ENCODE measurements at places on chromosomes 1 and 21. TPM values are rescaled to one million over a fixed set of nuclear protein-coding genes. Genes with fewer than 3 reads are reported as not detected.

- DNase-seq, result no peak
Observed at GRCh38 chr1:214416858-214417257, 134.5 kb downstream of the PTPN14 start.

GRCh38 chr1:168390271-168390670, 109.6 kb downstream of the TBX19 start:
- DNase-seq, result peak; percentile 61

DNA sequence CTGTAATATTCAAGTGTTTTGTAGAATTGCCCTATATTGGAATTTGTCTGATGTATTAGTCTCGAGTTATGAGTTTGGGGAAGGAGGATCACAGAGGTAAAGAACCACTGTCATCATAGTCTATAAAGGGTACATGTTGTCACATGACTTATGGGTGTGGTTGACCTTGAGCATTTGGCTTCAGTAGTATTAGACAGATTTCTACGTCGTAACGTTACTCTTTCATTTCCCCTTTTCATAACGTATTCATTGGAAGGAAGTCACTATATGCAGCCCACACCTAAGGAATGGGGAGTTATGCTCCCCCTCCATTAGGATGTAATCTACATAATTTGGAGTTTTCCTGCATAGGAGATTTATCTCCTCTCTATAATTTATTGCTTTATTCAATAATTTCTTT, 110.1 kb upstream of the VAV3 start:
- no peak for DNase-seq

DNA sequence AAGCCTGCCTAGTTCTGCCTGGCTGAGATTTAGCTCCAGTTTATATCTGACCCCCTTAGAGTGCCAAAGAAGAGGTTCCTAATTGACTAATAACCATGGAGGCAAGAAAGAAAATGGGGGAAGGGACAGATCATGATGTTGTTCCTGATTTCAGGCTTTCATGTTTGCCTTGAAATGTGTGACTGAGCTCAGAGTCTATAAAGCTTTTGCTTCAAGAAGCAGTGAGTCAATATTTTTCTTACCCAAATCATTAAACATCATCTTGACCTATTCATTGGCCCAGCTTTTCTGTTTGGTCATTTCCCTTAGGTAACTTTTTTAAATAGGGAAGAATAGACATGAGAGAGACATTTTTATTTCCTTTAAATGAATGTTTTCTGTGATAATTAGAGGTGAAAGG, 55.9 kb downstream of the HHAT start:
- no peak for DNase-seq

DNA sequence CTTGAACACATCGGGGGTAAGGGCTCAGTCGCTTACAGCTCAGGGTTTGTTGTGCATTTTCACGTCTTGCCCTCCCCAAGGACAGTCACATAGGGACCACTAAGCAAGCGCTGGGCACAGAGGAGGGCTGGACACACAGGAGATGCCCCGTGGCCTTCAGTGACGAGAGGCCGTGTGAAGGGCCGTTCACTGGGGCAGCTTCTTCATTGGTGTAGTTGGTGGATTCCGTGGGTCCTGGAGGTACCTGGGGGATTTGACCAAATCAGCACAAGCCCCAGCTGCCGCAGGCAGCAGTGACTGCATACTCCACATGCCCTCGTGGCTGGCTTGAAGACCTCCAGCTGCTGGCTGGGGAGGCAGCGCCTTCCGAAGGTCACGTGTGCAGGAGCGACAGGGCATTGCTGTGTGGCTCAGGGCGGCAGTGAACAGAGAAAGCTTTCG, 100.8 kb upstream of the C1orf174 start:
- no peak for DNase-seq

DNA sequence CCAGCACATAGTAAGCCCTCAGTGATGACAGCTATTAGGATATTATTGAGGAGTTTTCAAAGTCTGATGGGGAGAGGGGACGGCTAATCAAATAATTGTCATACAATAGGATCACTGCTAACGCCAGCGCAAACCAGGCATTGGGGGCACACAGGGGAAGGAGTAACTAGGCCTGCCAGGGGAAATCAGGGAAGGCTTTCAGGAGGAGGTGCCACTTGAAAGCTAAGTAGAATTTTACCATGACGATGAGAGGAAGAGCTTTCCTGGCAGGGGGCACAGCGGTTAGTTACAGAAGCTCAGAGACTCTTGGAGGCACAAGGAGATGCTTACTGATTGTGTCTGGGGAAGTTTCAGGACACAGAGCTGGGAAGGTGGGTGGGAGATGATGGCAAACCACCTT, 47.2 kb upstream of the LAPTM5 start:
- DNase-seq, result no peak

DNA sequence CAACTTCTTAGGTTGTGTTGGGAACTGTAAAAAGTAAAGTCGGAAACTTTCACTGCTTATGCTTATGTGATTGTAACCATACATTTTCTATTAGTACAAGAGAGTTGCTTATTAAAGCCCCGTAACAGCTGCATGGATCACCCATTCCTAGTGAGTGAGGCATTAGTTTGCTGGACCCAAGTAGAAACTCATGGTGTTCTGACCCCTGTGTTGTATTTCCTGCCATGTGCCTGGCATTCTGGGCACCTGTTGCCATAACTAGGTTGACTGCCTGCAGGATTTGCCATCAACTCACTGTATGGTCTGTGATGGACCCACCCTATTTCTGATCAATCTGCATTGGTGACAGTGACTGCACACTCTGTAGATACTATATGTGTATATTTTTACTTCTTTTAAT, 173.0 kb downstream of the PGBD5 start:
- DNase-seq, result no peak

DNA sequence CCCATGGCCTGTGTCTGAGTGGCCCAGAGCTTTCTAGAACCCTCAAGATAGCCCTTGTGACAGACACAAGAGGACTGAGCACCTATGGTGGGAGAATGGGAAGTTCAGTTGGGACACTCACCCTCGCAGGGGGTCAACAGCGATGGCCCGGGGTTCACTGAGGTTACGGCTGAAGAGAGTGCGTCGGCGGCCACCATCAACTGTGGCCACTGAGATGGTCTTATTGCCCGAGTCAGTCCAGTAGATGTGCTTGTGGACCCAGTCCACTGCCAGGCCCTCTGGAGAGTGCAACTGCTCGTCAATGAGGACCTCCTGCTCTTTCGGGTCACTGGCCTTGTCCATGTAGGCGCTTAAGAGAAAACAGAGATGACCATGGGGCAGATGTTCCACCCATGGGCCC, 25.7 kb upstream of the MAGOH start:
- no peak for DNase-seq

Gene RGS16
- total RNA-seq, result 11.9 TPM

Gene NR1I3
- not detected for total RNA-seq

Gene SCAMP3
- total RNA-seq, result 80.6 TPM

Gene CRYBG2
- total RNA-seq, result 14.2 TPM

Gene PYHIN1
- not detected for total RNA-seq
